NCI-H526 treated with DMSO at 0.1 percent for 48 hours (cell line): ENCODE measurements at places on chromosomes 16 and 17.
A peak's percentile ranks its signal among the peaks of the same experiment; 100 is the strongest.

- no peak for DNase-seq
Measured at GRCh38 chr16:89903908-89904515, 14.7 kb upstream of the MC1R start.

GRCh38 chr16:67805718-67806427, 487 bp downstream of the RANBP10 start:
- DNase-seq, result no peak

- DNase-seq, result no peak
Measured at GRCh38 chr17:35006961-35007360, 26.6 kb downstream of the LIG3 start.

DNA sequence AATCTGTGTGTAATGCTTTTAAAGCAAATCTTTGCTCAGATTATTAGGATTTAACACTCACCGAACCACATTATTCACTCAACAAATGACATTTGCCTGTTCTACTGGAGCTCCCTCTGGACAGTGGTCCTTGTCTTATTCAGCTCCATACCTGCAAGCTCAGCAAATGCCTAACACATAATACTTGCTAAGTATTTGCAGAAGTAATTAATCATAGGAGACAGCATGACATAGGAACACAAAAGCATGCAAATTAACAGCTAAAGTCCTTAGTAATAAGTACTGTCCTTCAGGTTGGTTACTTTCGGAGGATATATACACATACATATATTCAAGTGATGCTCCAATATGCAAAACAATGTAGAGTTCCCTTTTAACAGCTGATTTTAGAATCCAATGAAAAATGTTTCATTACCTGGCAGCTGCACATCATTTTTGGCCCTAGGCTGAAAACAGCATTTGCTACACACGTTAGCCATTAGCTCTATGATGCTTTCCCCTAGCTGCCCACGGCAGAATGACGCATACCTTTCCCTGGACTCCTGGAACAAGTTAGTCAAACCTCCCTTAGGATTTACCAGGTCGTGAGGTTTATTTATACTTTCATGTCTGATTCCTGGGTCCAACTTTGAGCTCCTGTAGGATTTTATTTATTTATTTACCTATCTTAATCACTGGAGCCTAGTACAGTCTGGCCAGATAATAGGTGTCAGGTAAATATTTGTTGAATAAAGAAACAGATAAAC, 8.6 kb downstream of the BRD7 start:
- DNase-seq, result peak; percentile 80

- peak; percentile 48 for DNase-seq
Measured at GRCh38 chr17:31857920-31858641, 963 bp downstream of the COPRS start.

GRCh38 chr16:66585481-66586239, 6.4 kb downstream of the CMTM2 start:
- DNase-seq, result no peak

- DNase-seq, result no peak
Measured at GRCh38 chr17:69130627-69131296, 10.9 kb downstream of the ABCA6 start.

- DNase-seq, result no peak
Measured at GRCh38 chr17:45106096-45106495, 26.2 kb downstream of the PLCD3 start.

GRCh38 chr17:40309949-40310510, 1.1 kb downstream of the RARA start:
- no peak for DNase-seq

- no peak for DNase-seq
Measured at GRCh38 chr16:69402439-69402838, 16.6 kb upstream of the TERF2 start.

- DNase-seq, result no peak
Measured at GRCh38 chr17:82754297-82755208, 2.7 kb downstream of the TBCD start.

DNA sequence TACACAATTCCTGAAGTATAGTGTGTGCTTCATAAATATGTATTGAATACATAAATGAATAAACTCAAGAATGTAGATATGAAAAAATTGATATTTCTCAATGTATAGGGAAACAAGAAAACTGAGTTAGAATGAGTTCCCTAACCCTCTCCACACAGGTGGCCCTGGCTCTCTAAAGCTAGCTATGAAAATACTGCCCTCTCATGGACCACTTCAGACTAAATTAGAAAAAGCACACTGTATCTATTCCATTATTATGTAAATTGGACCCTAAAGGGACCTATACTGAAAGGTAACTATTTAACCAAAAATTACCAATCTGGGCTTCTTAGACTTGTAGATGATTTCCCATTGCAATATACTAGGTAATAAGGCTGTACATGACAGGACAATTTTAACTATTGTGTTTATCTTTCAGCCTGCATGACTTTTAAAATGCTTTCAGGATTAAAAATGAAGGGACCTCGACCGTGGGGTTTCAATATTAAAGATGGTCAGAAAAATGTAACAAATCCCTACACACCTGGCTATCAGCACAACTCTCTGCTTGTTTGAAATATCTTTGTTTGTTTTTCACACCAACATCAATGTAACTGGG, 672.5 kb upstream of the KIF2B start:
- DNase-seq, result no peak

DNA sequence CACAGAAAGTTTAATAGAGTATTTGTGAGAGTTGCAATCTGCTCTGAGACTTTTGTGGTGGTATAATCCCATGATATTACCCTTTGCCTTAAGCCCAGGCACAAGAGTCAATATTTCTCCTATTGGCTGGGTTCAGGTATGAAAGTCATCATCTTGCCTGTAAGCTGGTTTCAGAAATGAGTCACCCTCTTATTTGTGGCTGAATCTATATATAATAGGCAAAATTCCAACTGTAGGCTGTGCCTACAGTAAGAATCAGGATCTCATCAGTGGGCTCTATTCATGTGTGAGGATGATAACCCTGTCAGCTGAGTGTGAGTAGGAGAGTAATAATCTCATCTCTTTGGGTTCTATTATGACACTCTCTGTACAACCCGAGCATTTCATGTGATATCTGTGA, 2103.1 kb downstream of the TP53TG3F start:
- DNase-seq, result no peak

DNA sequence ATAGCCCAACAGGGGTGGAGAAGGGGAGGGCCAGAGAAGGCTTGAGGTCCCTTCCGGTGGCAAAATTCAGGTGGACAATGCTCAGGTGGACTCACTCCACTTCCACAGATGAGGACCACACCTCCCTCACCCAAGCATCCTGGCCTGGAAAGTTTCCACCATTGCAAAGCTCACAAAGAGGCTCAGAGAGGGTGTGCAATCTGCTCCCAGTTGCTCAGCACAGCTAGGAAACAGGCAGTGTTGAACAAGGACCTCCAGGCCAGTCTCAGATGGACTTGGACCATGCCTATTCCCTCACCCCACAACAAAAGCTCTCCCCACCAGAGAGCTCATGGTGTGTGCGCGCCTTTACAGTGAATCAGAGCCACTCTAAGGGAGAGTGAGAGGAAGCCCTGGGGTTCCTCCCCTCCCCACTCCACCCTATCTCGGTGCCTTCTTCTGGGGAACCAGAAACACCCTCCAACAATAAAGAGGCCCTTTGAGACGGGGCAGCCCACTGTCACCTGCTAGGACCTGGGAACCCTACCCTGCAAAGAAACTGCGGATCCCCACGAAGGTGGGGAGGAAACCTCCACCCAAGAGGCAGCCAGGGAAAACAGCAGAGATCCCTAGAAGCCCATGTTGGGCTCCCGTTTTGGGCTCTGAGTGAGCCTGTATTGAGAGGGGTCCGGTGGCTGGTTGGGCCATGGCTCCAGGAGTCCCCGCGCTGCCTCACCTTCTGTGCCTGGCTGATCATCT, 1.6 kb downstream of the FAM83G start:
- DNase-seq, result no peak

DNA sequence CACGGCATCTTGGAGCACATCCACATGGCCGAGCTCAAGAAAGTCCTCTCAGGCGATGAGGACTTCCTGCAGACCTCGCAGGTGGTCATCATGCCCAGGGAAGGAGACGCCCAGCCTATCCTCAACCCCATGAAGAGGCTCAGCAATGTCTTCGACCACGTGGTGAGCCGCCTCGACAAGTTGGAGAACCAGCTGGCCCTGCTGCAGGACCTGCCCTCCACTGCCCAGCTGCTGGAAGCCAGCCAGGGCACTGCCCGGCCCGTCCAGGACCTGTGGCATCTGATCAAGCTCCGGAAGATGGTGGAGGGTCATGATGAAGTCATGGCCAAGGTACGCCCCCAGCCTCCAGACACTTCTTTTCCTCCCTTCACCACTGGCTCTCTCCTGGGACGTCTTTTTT, 440 bp downstream of the C16orf96 start:
- no peak for DNase-seq

DNA sequence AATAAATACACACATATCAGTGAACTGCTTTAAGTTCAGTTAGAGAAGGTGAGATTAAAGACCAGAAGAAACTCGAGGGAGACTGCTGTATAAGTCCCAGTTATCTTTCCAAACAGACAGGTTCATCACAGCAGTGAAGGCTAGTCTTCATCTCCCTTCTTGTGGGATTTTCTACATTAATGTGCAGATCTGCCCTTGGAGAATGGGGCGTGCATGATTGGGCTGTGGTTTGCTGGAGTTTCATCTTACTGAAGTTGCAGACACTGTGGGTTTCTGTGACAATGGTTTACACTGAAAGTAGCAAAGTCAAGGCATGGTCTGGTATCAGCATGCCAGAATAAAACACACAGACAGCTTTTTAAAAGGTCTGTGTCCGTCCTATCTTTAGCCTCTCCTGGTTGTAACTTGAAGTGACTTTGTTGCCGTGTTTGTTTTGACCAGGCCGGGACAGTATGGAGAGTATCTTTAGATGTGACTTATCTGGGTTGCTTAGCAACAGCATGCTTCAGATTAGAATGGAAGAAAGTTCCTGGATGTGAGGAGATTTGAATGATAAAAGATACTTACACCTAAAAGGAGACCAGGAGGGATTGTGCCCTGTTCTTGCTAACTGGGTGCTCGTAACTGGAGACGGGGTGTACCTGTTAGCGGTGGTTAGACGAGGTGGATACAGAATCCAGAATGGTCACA, 16.1 kb downstream of the NAA60 start:
- no peak for DNase-seq

DNA sequence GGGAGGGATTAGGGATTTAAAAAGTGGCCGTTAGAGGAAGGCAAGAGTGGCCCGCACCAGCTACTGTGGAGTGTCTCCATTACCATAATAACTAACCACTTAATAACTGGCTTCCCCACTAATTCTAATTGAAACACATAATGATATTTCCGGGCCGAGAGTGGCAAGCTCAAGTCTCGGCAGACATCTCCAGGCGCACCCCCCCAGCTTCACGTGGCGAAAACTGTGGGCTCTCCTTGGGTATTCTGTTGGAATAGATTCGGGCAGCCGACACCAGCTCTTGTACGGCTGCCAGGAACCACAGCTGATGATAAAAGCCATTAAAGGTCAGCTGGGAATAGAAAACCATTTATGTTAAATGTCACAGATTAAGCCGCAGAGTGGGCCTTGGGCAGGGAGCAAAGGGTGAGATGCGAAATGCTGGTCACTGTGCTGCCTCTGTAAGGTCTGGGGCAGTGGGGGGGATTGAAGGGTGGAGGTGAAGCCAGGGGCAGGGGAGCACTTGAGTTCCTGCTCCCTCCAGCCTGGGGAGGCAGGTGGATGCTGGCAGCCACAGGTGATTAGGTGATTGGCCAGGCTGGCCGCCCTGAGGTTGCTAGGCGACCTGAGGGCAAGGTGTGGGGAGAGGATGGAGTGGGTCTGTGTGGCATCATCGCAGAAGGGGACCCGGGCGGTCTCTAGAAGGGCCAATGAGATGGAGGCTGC, 115.6 kb upstream of the SDK2 start:
- DNase-seq, result no peak

- no peak for DNase-seq
Measured at GRCh38 chr17:6461792-6462524, 17.7 kb downstream of the PIMREG start.

- no peak for DNase-seq
Measured at GRCh38 chr16:82755570-82756282, 129.0 kb downstream of the CDH13 start.

DNA sequence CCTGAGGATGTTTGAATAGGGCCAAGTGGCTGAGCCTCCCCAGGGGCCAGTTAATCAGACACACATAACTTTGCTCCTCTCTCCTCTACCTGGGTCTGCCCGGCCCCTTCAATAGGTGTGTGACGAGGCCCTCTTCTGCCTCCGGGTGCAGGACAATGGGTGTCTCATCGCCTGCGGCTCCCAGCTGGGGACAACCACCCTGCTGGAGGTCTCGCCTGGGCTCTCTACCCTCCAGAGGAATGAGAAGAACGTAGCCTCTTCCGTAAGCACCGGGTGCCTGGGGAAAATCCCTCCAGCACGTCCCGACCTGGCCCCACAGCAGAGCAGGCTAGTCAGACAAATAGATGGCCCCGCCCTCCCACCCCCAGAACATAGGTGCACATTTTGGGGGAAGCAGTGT, 16.1 kb upstream of the KIF19 start:
- DNase-seq, result no peak

- DNase-seq, result no peak
Measured at GRCh38 chr17:65208717-65209116, 71.5 kb downstream of the RGS9 start.

- no peak for DNase-seq
Measured at GRCh38 chr17:50908140-50908859, 42.1 kb upstream of the TOB1 start.

- no peak for DNase-seq
Measured at GRCh38 chr17:11671126-11671525, 72.9 kb downstream of the DNAH9 start.

DNA sequence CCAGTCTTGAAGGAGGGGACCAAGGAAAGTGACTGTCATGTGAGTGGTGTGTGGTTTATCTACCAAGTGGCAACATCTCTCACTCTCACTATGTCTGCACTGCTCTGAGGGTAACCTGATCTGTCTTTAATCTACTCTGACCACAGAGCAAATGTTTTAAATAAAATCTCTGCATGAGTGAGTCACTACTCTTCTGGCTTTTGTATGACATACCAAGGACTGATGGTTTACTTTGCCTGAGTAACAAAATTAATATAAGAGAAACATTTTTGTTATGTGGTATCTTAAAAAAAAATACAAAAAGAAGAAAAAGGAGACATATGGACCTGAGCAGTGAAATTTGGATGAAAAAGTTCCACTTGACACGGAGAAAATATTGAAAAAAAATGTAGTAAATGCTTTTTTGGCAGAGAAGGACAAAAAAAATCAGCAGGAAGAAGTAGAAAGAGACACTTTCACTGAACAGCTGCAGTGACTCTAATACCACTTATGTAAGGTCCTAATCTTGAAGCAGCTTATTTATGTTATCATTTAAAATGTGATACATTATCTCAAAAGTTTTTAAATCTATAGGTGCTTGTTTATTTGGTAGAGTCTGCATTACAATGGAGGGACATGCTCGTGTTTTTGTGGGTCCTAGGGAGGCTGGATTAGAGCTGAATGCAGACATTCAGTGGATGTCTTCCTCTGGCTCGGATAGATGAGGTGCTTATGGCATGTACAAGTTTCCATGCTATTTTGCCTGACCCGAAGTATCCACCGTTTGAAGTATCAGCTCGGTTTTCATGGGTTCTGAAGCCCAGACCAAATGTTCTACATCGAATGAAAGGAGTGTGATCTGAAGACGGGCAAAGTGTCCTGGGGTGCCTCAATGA, 240.7 kb downstream of the MAP2K6 start:
- DNase-seq, result peak; percentile 29
